ENCODE measurements at places on chromosomes 16 and 17.
A peak's percentile ranks its signal among the peaks of the same experiment; 100 is the strongest.

DNA sequence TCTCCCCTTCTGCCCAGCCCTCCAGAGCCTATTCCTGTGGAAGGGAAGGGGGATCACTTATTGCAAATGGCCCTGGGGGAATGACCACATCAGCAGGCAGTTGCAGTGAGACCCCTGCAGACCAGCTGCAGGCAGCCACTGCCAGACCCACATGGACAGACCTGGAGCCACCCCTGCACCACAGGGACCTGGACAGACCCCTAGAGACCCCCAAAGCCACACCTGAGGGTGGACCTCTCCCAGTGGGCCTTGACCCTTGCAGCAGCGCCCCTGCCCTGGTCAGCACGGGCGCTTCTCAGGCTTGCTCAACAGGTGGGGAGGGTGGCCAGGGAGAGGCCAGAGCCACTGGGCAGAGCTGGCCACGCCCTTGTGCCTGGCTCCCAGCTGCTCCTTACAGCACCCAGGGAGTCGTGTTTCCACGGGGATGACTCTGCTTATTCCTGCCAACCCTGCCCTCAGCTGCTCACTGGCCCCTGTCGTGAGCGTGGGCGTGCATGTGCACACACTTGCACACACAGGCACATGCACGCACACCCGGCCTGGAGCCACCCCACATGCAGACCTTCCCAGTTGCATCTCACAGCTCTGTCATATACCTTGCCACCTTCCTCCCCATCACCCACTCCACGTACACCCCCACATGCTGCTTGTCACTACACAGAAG lies 1.3 kb upstream of the SCN4A start:
- no peak overlapping the region for H3K4me3 ChIP-seq
- no peak for DNase-seq
- no peaks in the 10 kb centered on the region for H3K4me1 ChIP-seq

DNA sequence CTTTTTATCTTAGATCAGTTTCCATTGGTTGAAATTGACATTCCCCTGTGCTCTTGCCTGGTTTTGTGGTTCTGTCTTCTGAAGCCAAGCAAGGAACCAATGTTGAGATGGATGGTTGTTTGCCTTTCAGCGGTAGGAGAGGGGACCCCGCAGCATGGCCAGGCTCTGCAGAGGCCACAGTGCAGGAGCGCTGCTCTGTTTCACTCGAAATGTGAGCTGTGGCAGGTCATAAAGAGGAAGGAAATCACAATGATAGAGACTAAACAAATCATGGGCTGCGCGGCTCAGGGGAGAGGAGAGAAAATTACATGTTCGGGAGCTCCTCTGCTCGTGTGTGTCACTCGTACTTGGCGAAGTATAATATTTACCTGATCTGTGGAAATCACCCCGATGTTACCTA lies 148.2 kb downstream of the SNX29 start:
- peaks cover 17% of the 10 kb centered on the region for H3K36me3 ChIP-seq
- H3K27me3 ChIP-seq: no peaks in the 10 kb centered on the region
- no peaks in the 10 kb centered on the region for H3K4me1 ChIP-seq
- DNase-seq: no peak
- H3K4me3 ChIP-seq: no peak overlapping the region
- H3K27ac ChIP-seq: no peak overlapping the region

- H3K4me1 ChIP-seq: no peaks in the 10 kb centered on the region
- H3K27ac ChIP-seq: no peak overlapping the region
- H3K27me3 ChIP-seq: no peaks in the 10 kb centered on the region
- DNase-seq: no peak
- H3K36me3 ChIP-seq: no peaks in the 10 kb centered on the region
- H3K4me3 ChIP-seq: no peak overlapping the region
Measured at GRCh38 chr17:4815043-4815675, 8.2 kb downstream of the PLD2 start.

GRCh38 chr17:72165867-72166439 lies 45.1 kb downstream of the SOX9 start:
- no peak overlapping the region for H3K4me3 ChIP-seq
- no peaks in the 10 kb centered on the region for H3K27me3 ChIP-seq
- no peaks in the 10 kb centered on the region for H3K4me1 ChIP-seq
- H3K36me3 ChIP-seq: no peaks in the 10 kb centered on the region

DNA sequence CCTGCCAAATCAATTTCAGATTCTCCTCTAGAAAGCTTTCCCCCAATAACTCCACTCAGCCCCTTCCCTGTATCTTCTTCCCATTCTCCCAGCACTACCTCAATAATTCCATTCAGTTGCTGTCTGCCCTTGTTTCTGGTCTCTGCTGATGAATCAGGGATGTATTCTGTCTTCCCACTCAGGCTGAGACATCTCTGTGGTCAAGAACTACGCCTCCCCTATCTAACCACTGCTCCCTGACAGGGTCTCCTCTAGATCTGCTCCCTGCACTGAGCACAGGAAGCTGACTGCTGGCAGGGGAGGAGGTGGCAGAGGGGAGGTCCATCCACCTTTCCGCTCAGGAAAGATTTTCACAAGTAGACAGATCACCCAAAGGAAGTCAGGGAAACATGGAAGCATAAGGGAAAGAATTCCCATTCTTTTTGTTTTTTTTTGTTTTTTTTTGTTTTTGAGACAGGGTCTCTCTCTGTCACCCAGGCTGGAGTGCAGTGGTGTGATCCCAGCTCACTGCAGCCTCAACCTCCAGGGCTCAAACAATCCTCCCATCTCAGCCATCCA lies 16.9 kb upstream of the SP2 start:
- H3K27me3 ChIP-seq: peaks cover 31% of the 10 kb centered on the region
- no peak for DNase-seq
- no peaks in the 10 kb centered on the region for H3K36me3 ChIP-seq
- no peak overlapping the region for H3K27ac ChIP-seq
- H3K4me1 ChIP-seq: no peaks in the 10 kb centered on the region

DNA sequence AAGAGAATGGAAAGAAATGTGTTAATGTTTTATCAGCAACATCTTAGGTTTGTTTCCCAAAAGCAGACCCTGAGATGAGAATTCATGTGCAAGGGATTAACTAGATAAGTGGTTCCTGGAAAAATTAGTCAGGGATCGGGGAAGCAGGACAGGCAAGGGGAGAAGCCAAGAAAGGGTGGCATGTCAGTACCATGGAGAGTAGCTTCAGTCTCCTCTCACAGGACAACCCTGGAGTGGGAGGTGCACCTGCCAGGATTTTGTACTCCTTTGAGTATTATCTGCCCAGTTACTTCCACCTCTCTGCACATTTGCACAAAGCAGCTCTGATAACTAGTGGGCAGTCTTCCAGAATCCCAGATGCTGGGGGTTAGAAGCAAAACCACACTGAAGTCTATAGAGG lies 117.0 kb downstream of the RGS9 start:
- no peak overlapping the region for H3K27ac ChIP-seq

DNA sequence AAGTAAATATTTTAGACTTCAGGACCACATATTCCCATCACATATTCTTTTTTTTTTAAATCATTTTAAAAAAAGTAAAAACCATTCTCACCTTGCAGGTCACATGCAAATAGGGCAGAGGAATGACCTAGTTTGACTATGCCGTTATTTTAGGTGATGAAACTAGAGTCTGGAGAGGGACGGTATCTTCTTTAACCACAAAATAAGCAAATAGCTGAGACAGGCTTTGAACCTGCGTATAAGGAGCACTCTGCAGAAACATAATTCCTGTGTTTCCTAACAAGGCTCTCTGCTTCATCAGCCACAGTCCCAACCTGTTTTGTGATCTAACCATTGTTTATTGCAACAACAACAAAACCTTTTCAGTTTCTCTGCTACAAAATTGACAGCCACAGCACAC lies 121.5 kb downstream of the PCTP start:
- no peaks in the 10 kb centered on the region for H3K27me3 ChIP-seq
- no peak overlapping the region for H3K4me3 ChIP-seq
- no peak for DNase-seq
- no peak overlapping the region for H3K27ac ChIP-seq
- H3K4me1 ChIP-seq: no peaks in the 10 kb centered on the region
- H3K36me3 ChIP-seq: no peaks in the 10 kb centered on the region

DNA sequence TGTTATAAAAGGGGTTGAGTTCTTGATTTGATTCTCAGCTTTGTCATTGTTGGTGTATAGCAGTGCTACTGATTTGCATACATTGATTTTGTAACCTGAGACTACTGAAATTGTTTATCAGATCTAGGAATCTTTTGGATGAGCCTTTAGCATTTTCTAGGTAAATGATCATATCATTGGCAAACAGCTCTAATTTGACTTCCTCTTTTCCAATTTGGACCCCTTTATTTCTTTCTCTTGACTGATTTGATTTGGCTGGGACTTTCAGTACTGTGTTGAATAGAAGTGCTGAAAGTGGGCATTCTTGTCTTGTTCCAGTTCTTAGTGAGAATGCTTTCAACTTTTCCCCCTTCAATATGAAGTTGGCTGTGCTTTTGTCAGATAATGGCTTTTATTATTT lies 45.4 kb downstream of the ITGAM start:
- no peaks in the 10 kb centered on the region for H3K27me3 ChIP-seq
- no peak for DNase-seq
- H3K4me3 ChIP-seq: no peak overlapping the region
- H3K4me1 ChIP-seq: no peaks in the 10 kb centered on the region
- no peaks in the 10 kb centered on the region for H3K36me3 ChIP-seq

DNA sequence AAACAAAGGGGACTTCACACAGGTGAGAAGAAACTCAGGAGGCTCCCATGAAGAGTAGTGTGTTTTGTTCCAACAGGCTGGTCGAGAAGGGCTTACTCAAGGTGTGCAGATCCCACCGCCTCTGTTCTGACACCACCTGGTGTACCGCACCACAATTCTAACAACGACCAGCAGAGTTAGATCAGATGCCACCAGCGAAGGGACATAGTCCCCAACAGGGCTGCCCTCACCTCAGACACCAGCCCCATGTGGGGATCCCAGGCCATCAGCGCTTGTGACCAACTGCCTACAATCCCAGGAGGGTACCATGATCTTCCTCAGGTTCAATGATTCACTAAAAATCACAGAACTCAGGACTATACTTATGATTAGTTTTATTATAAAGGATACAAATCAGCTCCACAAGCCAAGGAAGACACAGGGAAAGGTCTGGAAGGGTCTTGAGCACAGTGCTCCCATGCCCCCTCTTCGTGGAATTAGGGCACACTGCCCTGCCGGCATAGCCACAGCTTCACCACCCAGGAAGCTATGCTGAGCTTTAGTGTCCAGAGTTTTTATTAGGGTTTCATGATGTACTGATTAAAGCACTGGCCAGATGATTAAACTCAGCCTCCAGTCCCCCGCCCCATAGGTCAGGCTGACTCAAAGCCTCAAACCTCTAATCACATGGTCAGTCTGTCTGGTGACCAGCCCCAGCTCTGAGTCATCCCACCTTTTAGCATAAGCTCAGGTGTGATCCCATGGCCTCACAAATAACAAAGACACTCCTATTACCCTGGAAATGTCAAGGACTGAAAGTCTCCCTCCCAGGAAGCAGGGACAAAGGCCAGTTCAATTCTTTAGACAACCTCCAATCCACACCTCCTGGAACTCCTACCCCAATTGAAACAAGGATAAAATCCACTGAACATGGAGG lies 26.0 kb downstream of the TRIM25 start:
- H3K36me3 ChIP-seq: no peaks in the 10 kb centered on the region
- no peak overlapping the region for H3K4me3 ChIP-seq
- no peaks in the 10 kb centered on the region for H3K4me1 ChIP-seq
- H3K27ac ChIP-seq: no peak overlapping the region
- no peak for DNase-seq

- H3K4me3 ChIP-seq: no peak overlapping the region
- H3K27me3 ChIP-seq: no peaks in the 10 kb centered on the region
- no peaks in the 10 kb centered on the region for H3K36me3 ChIP-seq
- peak overlapping the region; percentile 80 for H3K27ac ChIP-seq
Measured at GRCh38 chr16:57422026-57422944, 17.7 kb downstream of the CCL17 start.

GRCh38 chr16:27362570-27363245 lies 39.3 kb upstream of the IL21R start:
- H3K36me3 ChIP-seq: peaks cover 2% of the 10 kb centered on the region
- DNase-seq: no peak
- H3K27me3 ChIP-seq: no peaks in the 10 kb centered on the region
- peaks cover 8% of the 10 kb centered on the region for H3K4me1 ChIP-seq

DNA sequence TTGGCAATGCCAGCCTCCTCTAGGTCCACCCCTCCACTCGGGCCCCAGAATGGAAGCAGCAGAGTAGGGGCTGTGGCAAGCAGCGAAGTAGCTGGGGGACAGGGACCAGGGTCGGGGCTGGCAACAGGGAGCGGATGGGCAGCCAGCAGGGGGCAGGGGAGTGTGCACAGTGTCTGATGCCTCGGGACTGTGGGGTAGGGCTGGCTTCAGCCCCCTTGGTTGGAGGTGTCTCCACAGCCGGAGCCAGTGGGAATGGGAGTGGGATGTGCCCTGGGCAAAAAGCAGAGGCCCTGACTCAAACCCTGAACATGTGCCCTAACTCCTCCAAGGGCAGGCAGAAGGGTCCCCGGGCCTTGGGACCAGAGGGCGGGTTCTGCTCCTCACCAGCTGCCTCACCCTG lies 18.5 kb upstream of the ARHGAP27 start:
- no peak for DNase-seq
- H3K4me3 ChIP-seq: no peak overlapping the region
- H3K36me3 ChIP-seq: no peaks in the 10 kb centered on the region
- H3K27ac ChIP-seq: no peak overlapping the region

DNA sequence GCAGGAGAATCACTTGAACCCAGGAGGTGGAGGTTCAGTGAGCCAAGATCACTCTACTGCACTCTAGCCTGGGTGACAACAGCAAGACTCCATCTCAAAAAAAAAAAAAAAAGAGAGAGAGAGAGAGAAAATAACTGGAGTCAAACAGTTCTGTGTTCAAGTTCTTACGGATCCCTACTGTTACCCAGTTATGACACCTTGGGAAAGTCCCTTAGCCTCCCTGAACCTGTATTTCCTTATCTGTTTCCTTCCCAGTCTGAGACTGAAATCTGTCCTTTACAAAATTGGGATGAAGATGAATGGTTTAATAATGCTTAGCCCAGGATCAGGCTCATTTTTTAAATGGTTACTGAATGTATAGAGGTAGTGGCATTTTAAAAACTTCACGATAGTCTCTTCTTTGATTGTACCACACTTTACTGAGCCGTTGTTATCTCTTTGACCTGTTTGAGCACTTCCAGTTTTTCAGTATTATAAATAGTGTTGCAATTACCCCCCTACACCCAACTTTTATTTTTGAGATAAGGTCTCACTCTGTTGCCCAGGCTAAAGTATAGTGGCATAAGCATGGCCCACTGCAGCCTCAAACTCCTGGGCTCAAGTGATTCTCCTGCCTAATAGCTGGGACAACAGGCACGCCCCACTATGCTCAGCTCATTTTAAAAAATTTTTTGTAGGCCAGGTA lies 17.1 kb downstream of the ZNF768 start:
- peaks cover 4% of the 10 kb centered on the region for H3K36me3 ChIP-seq
- no peaks in the 10 kb centered on the region for H3K27me3 ChIP-seq
- no peak overlapping the region for H3K27ac ChIP-seq
- H3K4me3 ChIP-seq: no peak overlapping the region
- H3K4me1 ChIP-seq: no peaks in the 10 kb centered on the region

- H3K36me3 ChIP-seq: no peaks in the 10 kb centered on the region
- H3K27me3 ChIP-seq: peaks cover 4% of the 10 kb centered on the region
- H3K4me1 ChIP-seq: no peaks in the 10 kb centered on the region
- H3K27ac ChIP-seq: no peak overlapping the region
Measured at GRCh38 chr17:8022360-8023003, 16.4 kb upstream of the ALOX15B start.
